Smooth muscle cell of the pulmonary artery (primary cell): ENCODE measurements at places on chromosomes 12 and 14. TPM values are rescaled to one million over a fixed set of nuclear protein-coding genes. Genes with fewer than 3 reads are reported as not detected.

The IFI27L2 gene
- total RNA-seq: 77.0 and 98.4 TPM in 2 replicates

The VDR gene
- 13.0 and 13.6 TPM in 2 replicates for total RNA-seq

The TRPV4 gene
- 1.3 and 1.4 TPM in 2 replicates for total RNA-seq

The SYNE3 gene
- 10.2 and 36.3 TPM in 2 replicates for total RNA-seq

The IAPP gene
- total RNA-seq: 0.10 TPM in 1 of 2 replicates, not detected in the other

The KHNYN gene
- 66.7 and 68.0 TPM in 2 replicates for total RNA-seq

The OVCH1 gene
- 0.07 and 0.13 TPM in 2 replicates for total RNA-seq

The ARHGEF40 gene
- 36.0 and 49.3 TPM in 2 replicates for total RNA-seq

The PXN gene
- total RNA-seq: 27.4 and 38.6 TPM in 2 replicates

The CSRP2 gene
- total RNA-seq: 17.8 and 19.0 TPM in 2 replicates

The DHH gene
- 0.07 and 0.13 TPM in 2 replicates for total RNA-seq

The VCPKMT gene
- 5.6 and 6.1 TPM in 2 replicates for total RNA-seq

The ANO2 gene
- 0.07 TPM in 1 of 2 replicates, not detected in the other for total RNA-seq

The OTX2 gene
- total RNA-seq: not detected in 2 replicates

The NINJ2 gene
- total RNA-seq: 0.20 and 1.0 TPM in 2 replicates

The TSHR gene
- total RNA-seq: under 0.01 TPM in 1 of 2 replicates, not detected in the other

The TMEM63C gene
- under 0.01 and 0.17 TPM in 2 replicates for total RNA-seq

The TSPAN31 gene
- total RNA-seq: 51.1 and 81.8 TPM in 2 replicates

The SDR9C7 gene
- not detected in 2 replicates for total RNA-seq

The USP44 gene
- total RNA-seq: 0.69 and 1.8 TPM in 2 replicates

The TMEM229B gene
- total RNA-seq: 2.5 and 2.7 TPM in 2 replicates

The TAS2R8 gene
- total RNA-seq: not detected in 2 replicates

The ARL1 gene
- 180 and 207 TPM in 2 replicates for total RNA-seq

The SSPN gene
- total RNA-seq: 13.3 and 30.8 TPM in 2 replicates
